ENCODE measurements at places on chromosomes 6 and 20. TPM values are rescaled to one million over a fixed set of nuclear protein-coding genes. Genes with fewer than 3 reads are reported as not detected.
A peak's percentile ranks its signal among the peaks of the same experiment; 100 is the strongest.

COL9A3 gene
- total RNA-seq = 1.1 TPM

TFAP2B gene
- not detected for total RNA-seq

ALDH5A1 gene
- total RNA-seq = 15.5 TPM

PXDC1 gene
- total RNA-seq = 70.8 TPM

CST2 gene
- total RNA-seq = not detected

LAMA4 gene
- total RNA-seq = 134 TPM

MCHR2 gene
- not detected for total RNA-seq

BIRC7 gene
- 15.5 TPM for total RNA-seq

KCNK16 gene
- total RNA-seq = not detected

CNPY3 gene
- total RNA-seq = 63.7 TPM

PIGT gene
- total RNA-seq = 66.3 TPM

- peaks cover 7% of the 10 kb centered on the region for H3K4me1 ChIP-seq
- no peaks in the 10 kb centered on the region for H3K36me3 ChIP-seq
- no peak overlapping the region for H3K4me3 ChIP-seq
- peak overlapping the region; percentile 21 for H3K27ac ChIP-seq
- no peak for DNase-seq
- H3K27me3 ChIP-seq = no peaks in the 10 kb centered on the region
Measured at GRCh38 chr6:129105035-129105434, 222.1 kb downstream of the LAMA2 start.

- no peaks in the 10 kb centered on the region for H3K27me3 ChIP-seq
- no peak overlapping the region for H3K4me3 ChIP-seq
- H3K36me3 ChIP-seq = no peaks in the 10 kb centered on the region
- H3K4me1 ChIP-seq = peaks cover 7% of the 10 kb centered on the region
- no peak overlapping the region for H3K27ac ChIP-seq
Measured at GRCh38 chr6:74891349-74891831, 314.5 kb downstream of the COL12A1 start.

- no peaks in the 10 kb centered on the region for H3K36me3 ChIP-seq
- no peak overlapping the region for H3K27ac ChIP-seq
- H3K4me3 ChIP-seq = no peak overlapping the region
Measured at GRCh38 chr6:67336014-67336413, 1299.1 kb upstream of the ADGRB3 start.

- no peak overlapping the region for H3K4me3 ChIP-seq
- H3K36me3 ChIP-seq = no peaks in the 10 kb centered on the region
- H3K27ac ChIP-seq = no peak overlapping the region
- no peak for DNase-seq
- no peaks in the 10 kb centered on the region for H3K27me3 ChIP-seq
- no peaks in the 10 kb centered on the region for H3K4me1 ChIP-seq
Measured at GRCh38 chr6:51459958-51460357, 627.5 kb downstream of the PKHD1 start.

DNA sequence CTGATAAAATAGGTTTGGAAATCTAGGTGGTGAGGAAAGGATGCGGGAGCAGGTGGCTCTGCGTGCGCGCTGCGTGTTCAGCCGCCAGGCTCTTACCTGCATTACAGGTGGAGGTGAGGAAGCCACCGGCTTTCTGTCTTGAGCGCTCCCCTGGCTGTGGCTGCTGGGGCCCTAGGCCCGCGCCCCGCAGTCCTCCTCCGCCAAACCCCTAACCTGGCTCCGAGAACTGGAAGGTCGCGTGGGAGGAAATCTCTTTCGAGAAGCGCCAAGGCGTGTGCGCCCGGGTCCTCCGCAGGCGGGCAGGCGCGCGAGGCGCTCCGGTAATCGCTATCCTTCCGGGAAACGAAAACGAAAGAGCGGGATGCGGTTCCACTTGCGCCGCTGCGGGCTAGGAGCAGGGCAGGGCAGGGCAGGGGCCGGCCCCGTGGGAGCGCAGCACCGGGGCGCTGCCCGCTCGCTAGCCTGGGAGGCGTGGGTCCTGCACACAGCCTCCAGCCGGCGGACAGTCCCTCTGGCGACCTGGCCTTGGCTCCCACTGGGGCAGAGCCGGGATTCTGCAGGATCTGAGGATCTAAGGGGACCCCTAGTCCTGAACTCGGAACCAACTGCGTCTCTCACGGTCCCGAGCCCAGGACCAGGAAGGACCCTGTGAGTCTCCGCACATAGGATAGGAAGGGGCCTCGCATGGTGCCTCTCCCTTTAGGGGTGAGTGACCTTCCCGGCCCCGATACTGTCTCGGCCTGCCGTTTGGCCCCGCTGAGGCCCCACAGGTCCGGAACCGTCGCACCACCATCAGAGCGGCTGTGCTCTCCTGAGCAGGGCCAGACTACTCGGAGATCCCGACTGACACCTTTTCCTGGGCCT lies at the start of gene ETV7:
Gene ETV7 (minus strand): TSS at position 230 of the 864 bp plus-strand sequence. CDS start 128 bp downstream, at position 102.
- peak within 1 kb of the TSS; percentile 78 for H3K4me3 ChIP-seq
- no peaks in the 10 kb centered on the region for H3K36me3 ChIP-seq
- peak; percentile 80 for DNase-seq
- H3K27me3 ChIP-seq = no peaks in the 10 kb centered on the region
- H3K27ac ChIP-seq = peak within 1 kb of the TSS; percentile 78

DNA sequence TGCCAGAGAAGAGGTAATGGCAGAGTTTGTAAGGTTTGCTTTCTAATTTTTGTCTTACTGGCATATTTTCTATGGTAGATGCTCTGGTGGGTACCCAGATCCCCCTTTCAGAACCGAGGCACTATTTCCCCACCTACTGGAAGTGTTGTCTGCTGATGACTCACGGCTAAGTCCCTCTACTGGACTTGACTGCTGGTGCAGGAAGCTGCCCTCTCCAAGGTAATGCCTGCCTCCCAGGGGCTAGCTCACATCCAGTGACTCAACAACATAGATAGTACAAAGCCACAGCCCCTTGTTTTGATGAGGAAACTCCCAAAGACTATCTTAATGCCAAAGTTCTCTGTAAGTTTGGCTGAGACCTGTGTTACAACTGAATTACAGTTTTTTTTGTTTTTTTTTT lies 285.4 kb upstream of the FLRT3 start:
- no peaks in the 10 kb centered on the region for H3K27me3 ChIP-seq
- no peak overlapping the region for H3K27ac ChIP-seq
- H3K36me3 ChIP-seq = no peaks in the 10 kb centered on the region
- no peak for DNase-seq
- H3K4me3 ChIP-seq = no peak overlapping the region
- H3K4me1 ChIP-seq = no peaks in the 10 kb centered on the region

GRCh38 chr6:27806981-27807440 lies 105.2 kb downstream of the OR2B2 start:
- peak overlapping the region; percentile 58 for H3K4me3 ChIP-seq
- peaks cover 4% of the 10 kb centered on the region for H3K27me3 ChIP-seq
- H3K4me1 ChIP-seq = no peaks in the 10 kb centered on the region

- H3K4me1 ChIP-seq = peaks cover 2% of the 10 kb centered on the region
- no peaks in the 10 kb centered on the region for H3K27me3 ChIP-seq
- no peak overlapping the region for H3K4me3 ChIP-seq
- H3K27ac ChIP-seq = no peak overlapping the region
- no peak for DNase-seq
- H3K36me3 ChIP-seq = peaks cover 45% of the 10 kb centered on the region
Measured at GRCh38 chr6:17851720-17852161, 135.7 kb downstream of the KIF13A start.

DNA sequence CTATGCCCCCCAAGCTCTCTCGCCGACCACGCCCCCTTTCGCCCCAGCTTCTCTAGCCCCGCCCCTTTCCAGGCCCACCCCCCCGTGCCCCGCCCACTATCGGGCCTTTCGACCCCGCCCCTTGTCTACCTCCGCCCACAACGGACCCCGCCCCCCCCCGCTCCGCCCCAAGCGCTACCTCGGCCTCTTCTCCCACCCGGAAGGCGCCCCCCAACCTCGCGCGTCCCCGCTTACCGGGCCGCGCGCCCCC lies 200 bp downstream of the ZBTB22 start:
- no peak for DNase-seq
- no peaks in the 10 kb centered on the region for H3K27me3 ChIP-seq
- peak overlapping the region; percentile 60 for H3K4me3 ChIP-seq
- H3K4me1 ChIP-seq = peaks cover 59% of the 10 kb centered on the region
- peaks cover 28% of the 10 kb centered on the region for H3K36me3 ChIP-seq

GRCh38 chr6:46734867-46735719 lies at the start of gene PLA2G7:
Gene PLA2G7, minus strand, starts transcription at chr6:46735375. Its CDS starts 12,484 bp downstream, at chr6:46722891.
- peak; percentile 71 for DNase-seq
- peaks cover 10% of the 10 kb centered on the region for H3K4me1 ChIP-seq
- peak within 1 kb of the TSS; percentile 58 for H3K27ac ChIP-seq

DNA sequence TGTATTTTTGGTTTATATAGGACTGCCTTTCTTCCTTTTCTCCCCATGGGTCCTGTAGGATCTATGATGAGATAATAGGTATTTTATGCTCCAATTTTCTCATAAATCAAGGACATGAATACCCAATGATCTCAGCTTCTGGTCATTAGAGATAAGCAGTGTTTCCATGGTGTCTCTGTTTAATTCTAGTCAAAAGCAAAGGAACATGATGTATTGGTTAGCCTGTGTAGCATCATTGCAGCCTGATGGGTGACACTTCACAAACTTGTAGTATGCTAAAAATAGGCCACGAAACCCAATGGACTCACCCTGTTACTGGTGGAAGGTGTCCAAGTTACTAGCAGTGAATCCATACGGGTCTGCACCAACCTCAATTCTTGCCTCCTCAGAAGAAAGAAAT lies 116.2 kb upstream of the SNX9 start:
- no peaks in the 10 kb centered on the region for H3K27me3 ChIP-seq
- H3K4me1 ChIP-seq = no peaks in the 10 kb centered on the region
- H3K27ac ChIP-seq = no peak overlapping the region
- DNase-seq = no peak

DNA sequence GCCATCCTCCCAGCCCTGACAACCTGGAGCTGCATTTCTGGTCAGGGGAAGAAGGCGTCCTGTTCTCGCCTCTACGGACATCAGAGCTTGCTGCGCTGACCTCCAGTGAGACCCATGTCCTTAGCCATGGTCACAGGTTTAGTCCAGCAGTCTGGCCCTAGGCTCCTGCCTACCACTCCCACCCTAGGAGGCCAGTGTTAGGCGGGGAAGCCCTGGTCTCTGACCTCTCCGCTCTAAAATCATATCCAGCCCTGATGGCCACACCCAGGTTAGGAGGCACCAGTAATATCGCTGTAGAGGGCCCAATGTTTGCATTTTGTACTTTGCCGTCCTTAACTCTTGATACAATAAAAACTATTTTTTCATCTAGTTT lies 1.2 kb upstream of the HTR1B start:
- no peak overlapping the region for H3K27ac ChIP-seq
- peaks cover 13% of the 10 kb centered on the region for H3K4me1 ChIP-seq
- DNase-seq = no peak
- H3K27me3 ChIP-seq = peaks cover 57% of the 10 kb centered on the region
- no peaks in the 10 kb centered on the region for H3K36me3 ChIP-seq
- peak overlapping the region; percentile 32 for H3K4me3 ChIP-seq

DNA sequence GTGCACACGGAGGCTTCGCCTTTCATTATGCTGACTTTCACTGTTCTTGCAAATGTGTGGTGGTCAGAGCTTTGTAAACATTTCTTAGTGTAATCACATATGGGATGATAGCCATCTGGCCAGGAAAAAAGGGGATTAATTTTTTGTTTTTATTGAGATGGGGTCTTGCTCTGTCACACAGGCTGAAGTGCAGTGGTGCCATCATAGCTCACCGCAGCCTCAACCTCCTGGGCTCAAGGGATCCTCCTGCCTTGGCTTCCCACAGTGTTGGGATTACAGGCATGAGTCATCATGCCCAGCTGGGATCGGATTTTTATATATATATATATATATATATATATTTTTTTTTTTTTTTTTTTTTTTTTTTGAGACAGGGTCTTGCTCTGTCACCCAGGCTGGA lies 11.0 kb upstream of the TIAM2 start:
- H3K27me3 ChIP-seq = no peaks in the 10 kb centered on the region
- H3K4me3 ChIP-seq = no peak overlapping the region

DNA sequence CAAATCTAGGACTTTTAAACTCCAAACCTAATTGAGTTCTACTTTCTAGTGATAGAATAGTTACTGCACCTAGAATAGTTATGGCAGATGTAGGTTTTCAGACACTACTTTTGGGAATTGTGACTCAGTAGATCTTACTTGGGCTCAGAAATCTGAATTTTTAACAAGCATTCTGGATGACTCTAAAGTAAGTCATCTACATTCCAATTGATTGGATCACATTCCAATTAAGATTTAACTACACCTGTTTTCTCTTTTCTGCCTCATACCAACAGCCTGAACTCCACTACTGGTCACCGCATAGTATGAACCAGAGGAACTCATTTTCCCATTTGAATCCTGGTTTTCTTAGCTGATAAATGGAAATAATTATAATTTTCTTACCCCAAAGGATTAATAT lies 49.5 kb upstream of the TFAP2D start:
- no peaks in the 10 kb centered on the region for H3K4me1 ChIP-seq
- no peak overlapping the region for H3K27ac ChIP-seq
- no peak for DNase-seq
- H3K4me3 ChIP-seq = no peak overlapping the region

GRCh38 chr20:57653546-57653900 lies 33.3 kb upstream of the ZBP1 start:
- DNase-seq = peak; percentile 54
- no peaks in the 10 kb centered on the region for H3K27me3 ChIP-seq
- no peak overlapping the region for H3K27ac ChIP-seq
- H3K36me3 ChIP-seq = peaks cover 20% of the 10 kb centered on the region

DNA sequence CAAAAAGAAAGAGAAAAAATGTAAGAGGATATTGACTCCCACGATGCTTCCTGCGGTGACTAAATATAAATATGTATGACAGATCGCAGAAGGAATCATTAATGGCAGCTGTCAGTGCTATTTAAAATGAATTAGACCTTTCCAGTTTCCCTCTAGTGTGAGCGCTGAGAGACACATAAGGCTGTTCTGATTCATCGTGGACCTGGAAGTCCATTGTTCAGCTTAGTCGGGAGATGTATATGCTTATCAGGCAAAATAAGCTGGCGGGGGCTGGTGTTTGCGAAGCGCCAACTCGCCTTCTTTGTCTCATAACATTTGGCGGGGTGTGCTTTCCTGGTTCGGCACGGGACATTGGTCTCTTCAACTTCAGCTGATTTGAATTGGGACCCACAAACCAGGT lies 95.4 kb downstream of the CDH4 start:
- H3K27me3 ChIP-seq = peaks cover 17% of the 10 kb centered on the region
- no peak overlapping the region for H3K27ac ChIP-seq
- H3K4me1 ChIP-seq = no peaks in the 10 kb centered on the region

GRCh38 chr6:170006900-170007467 lies 255.6 kb downstream of the ERMARD start:
- no peaks in the 10 kb centered on the region for H3K27me3 ChIP-seq
- H3K4me3 ChIP-seq = no peak overlapping the region
- peak; percentile 61 for DNase-seq
- H3K4me1 ChIP-seq = peaks cover 5% of the 10 kb centered on the region
- H3K27ac ChIP-seq = no peak overlapping the region

DNA sequence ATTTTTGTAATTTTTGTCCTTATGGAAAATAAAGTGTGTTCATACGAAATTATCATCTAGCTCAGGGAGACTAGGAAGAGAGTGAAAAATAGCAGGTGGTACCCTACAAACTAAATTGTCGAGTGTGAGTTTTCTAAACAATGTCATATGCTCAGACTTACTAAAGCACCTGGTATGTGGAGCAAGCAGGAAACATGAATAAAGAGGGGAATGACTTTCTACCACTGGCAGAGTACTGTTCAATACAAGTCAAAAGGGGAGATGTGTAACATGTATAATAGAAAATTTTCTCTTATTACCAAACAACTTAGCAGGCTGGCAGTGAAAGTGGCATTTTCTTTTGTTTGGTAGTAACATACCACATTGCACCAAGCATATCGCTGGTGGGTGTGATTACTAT lies 36.1 kb downstream of the CTNNBL1 start:
- H3K4me3 ChIP-seq = no peak overlapping the region
- peaks cover 28% of the 10 kb centered on the region for H3K4me1 ChIP-seq
- no peak for DNase-seq

GRCh38 chr6:48765352-48765961 lies 654.5 kb upstream of the PTCHD4 start:
- no peaks in the 10 kb centered on the region for H3K36me3 ChIP-seq
- H3K4me3 ChIP-seq = no peak overlapping the region
- no peaks in the 10 kb centered on the region for H3K27me3 ChIP-seq
- no peak for DNase-seq
- no peaks in the 10 kb centered on the region for H3K4me1 ChIP-seq

Measured in upper lobe of right lung (tissue), 1 donor.